Astrocyte of the hippocampus (primary cell): ENCODE measurements at places on chromosomes 2 and 18.

DNA sequence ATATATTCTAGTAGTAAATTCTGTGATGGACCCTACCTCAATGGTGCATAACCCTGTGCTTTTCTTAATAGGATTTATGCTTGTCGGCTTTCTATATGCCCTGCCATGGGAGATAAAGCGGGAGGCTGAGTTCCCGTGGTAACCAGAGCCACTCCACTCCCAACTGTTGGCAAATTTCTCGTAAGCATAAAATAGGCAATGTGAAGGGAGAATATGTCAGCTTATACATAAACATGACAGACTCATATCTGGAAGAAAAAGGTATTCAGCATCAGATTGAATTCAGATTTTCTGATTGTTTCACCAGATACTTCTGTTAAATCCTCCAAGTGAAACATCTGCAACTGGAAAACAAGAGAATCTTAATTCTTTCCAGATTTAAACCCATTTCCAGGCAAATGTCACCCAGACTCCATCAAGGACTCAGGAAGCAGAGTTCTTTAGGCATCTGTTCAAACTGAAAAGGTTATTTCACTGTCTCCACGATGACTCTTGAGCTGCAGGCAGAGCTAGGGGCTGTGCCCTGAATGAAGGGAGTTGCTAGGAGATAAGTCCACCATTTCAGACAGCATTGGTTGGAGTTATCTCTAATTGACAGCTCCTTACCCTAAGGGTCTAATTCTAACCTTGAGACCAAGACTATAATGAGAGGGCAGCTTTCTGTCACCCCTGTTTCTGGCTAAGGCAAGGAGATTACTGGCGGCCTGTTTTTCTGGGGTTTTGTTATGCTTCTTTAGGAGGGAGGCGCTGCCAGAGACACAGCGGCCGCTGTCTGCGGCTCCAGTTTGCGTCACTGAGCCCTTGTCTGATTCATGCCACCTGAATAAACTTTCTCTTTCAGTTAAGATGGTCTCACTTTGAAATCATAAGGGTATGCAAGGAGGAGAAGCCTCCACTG, 381.3 kb downstream of the SOX11 start:
- DNase-seq = peak; percentile 88

DNA sequence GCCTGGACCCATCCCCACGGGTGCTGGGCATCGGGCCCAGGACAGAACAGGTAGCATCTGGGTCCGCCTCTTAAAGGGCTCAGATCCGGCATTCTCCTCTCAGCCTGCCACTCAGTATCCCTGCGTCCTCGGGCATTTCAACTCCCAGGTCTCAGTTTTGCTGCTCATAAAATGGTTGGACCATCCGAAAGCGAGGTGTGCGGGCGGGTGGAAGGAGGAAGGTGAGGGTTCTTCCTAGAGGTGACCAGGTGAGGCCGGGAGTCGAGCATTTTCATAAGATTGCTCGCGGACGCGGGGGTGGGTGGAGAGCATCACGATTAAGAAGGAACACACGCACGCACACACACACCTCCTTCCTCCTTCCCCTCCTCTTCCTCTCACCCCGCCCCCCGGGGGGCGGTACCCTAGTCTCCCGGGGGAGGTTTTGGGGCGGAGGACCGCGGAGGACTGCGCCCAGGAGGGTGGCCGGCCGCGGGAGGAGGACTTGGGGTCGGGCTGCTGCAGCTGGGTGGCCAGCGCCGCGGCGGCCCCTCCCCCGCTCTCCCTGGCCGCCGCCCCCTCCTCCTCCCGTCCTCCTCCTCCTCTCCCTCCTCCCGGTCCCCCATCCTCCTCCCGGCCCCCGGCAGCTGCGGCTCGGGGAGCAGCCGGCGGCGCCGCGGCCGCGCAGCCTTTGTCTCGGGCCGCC, 97.9 kb upstream of the GPR45 start:
- DNase-seq = peak; percentile 65

DNA sequence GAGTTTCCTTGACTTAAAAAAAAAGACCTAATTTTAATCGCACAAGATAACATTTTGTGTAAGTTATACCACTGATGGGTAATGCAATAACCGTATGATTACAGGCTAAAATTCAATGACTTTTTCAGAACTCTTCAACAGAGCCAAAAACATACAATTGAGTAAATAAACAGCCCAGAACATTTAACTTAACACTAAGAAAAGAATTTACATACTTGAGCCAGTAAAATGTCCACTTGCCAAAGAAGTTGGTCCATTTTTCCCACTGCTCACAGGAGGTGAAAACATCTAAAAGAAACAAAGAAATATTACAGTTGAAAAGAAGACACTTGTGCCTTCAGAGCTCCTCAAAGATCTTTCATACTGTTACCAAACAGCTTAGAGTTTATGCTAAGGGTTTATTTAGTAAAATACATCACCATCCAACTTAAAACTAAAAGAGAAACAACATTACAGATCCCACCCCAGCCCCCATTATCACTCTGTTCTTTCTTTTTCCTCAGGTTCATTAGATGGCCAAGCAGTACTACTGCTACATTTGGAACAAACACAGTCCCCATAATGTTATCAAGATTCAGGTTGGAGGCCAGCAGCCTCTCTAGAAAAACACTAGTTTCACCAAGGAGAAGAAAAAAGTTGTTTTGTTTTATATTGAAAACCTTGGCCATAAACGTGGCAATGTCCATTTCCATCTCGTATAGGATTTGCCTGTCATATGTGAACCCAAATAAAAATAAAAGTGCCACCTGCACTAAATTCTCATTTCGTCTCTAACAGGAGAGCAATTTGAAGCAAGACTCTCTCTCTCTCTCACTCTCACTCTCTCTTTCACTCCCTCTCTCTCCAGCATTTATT, 2.7 kb downstream of the TCF4 start:
- peak; percentile 25 for DNase-seq

DNA sequence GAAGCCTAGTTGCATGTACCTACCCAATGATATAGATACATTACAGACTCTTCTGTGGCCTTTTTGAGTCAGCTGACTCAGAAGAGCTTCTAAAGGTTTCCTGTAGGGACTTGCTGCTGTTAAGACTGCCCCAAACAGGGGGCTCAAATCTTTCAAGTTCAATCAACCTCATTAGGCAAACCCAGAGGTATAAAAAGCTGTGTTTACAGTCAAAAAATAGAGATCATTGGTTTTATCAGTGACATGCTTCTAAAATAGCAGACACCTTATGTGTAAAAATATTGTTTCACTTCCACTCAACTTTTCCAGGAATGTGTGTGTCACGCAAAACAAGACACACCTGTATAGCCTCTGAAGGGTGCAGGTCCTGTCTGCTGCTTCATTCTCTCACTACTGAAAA, 624.3 kb upstream of the FANCL start:
- DNase-seq = no peak

DNA sequence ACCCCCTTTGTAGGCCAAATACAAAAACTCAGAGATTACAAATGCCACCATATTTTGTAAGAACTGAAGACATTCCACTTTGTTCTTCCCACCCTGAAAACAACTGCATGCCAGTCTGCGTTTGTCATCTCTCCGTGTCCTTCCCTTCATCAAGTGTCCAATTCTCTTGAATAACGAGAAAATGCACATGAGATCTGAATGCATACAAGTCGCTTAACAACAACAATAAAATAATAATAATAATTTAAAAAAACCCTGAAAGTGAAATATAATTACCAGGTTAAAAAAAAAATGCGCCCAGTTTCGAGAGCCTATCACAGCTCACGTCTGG, 2.0 kb upstream of the SETBP1 start:
- no peak for DNase-seq

GRCh38 chr2:224221455-224221913, 180.4 kb downstream of the FAM124B start:
- DNase-seq = peak; percentile 93

- DNase-seq = no peak
These were observed 24.3 kb upstream of the MAPRE3 start for GRCh38 chr2:26945991-26946750.

- DNase-seq = no peak
These were observed 385.6 kb upstream of the ID2 start for GRCh38 chr2:8296306-8296705.

GRCh38 chr2:217735034-217735433, 267.8 kb downstream of the TNS1 start:
- no peak for DNase-seq

- no peak for DNase-seq
These were observed 25.5 kb upstream of the E2F6 start for GRCh38 chr2:11491348-11491933.

- peak; percentile 28 for DNase-seq
These were observed 3.2 kb downstream of the TEKT4 start for GRCh38 chr2:94874277-94874997.
